ENCODE measurements at places on chromosomes 3 and 15.
A peak's percentile ranks its signal among the peaks of the same experiment; 100 is the strongest.

- no peak for DNase-seq
These were observed 299.6 kb downstream of the THSD4 start for GRCh38 chr15:71414853-71415252.

GRCh38 chr15:83092309-83092976 is 15.0 kb upstream of the TM6SF1 start:
- peak; percentile 59 for DNase-seq

- no peak for DNase-seq
These were observed 185.1 kb upstream of the POU1F1 start for GRCh38 chr3:87461443-87461842.

- DNase-seq = no peak
These were observed 5.6 kb upstream of the LRRC2 start for GRCh38 chr3:46571684-46572083.

- DNase-seq = no peak
These were observed 12.4 kb downstream of the NMD3 start for GRCh38 chr3:161233557-161233956.

DNA sequence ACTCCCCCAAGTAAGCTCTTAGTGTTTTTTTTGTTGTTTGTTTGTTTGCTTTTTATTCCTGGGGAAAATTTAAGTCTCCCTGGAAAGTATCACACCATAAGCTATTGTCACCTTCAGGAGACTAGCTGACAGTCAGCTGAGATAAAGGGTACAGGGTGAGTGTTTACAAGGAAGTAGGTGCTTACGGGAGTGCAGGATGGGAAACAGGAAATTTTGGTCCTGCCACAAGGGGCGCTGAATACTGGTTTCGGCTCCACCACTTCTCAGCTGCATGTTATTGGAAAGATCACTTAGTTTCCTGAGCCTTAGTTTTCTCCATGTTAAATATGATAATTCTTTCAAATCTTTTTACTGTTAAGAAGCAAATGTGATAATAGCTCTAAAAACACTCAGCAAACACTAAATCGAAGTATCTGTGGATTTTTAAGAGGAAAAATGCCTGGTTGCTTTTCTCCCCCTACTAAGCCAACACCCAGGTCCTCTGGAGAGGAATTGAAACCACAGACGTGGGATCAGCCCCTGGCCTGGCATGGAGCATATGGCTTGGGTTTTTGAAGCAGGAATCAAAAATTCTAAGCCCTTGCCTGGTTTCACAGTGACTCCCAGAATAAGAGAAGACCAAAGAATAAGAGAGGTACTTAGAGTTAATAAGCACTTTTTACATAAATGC is 90.7 kb downstream of the SCN11A start:
- peak; percentile 49 for DNase-seq

DNA sequence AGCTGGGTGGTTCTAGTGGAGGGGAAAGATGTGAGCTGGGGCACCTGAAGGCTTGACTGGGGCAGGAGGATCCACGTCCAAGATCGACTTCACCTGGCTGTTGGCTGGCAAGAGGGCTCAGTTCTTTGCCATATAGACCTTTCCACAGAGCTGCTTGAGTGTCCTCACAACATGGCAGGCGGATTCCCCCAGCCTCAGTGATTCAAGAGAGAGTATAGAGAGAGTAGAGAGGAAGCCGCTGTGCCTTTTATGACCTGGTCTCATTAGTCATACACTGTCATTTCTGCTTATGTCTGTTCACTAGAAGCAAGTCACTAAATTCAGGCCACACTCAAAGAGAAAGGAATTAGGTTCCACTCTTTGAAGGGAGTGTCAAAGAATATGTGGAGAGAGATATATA is 101.6 kb downstream of the APBA2 start:
- no peak for DNase-seq

Measured in HT1080 (cell line).